Muscle of leg (tissue), 16 donors: ENCODE measurements at places on chromosomes 12 and 14.
A peak's percentile ranks its signal among the peaks of the same experiment; 100 is the strongest.

- no peak for DNase-seq
- no peak overlapping the region for H3K4me3 ChIP-seq
- no peaks in the 10 kb centered on the region for H3K4me1 ChIP-seq
- no peaks in the 10 kb centered on the region for H3K36me3 ChIP-seq
- no peak overlapping the region for H3K27ac ChIP-seq
Observed at GRCh38 chr14:33545696-33546095, 405.2 kb downstream of the EGLN3 start.

DNA sequence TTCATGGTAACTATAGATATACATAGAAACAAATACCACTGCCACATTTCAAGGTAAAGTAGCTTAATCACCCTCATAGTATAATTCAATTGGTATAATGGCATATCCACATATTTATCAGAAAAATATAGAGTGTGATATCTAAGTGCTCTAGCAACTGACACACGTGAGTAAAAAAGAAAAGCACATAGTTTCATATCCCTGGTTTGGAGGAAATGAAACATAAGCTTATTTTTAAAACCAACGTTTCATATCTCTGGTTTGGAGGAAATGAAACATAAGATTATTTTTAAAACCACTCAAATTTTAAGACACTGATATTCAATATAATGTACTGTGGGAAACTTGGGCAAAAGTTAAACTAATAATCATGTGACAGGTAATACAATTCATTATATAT lies 2.1 kb downstream of the OR6C70 start:
- peak; percentile 9 for DNase-seq
- H3K27me3 ChIP-seq: no peaks in the 10 kb centered on the region
- no peaks in the 10 kb centered on the region for H3K36me3 ChIP-seq
- H3K4me3 ChIP-seq: no peak overlapping the region
- H3K4me1 ChIP-seq: no peaks in the 10 kb centered on the region

DNA sequence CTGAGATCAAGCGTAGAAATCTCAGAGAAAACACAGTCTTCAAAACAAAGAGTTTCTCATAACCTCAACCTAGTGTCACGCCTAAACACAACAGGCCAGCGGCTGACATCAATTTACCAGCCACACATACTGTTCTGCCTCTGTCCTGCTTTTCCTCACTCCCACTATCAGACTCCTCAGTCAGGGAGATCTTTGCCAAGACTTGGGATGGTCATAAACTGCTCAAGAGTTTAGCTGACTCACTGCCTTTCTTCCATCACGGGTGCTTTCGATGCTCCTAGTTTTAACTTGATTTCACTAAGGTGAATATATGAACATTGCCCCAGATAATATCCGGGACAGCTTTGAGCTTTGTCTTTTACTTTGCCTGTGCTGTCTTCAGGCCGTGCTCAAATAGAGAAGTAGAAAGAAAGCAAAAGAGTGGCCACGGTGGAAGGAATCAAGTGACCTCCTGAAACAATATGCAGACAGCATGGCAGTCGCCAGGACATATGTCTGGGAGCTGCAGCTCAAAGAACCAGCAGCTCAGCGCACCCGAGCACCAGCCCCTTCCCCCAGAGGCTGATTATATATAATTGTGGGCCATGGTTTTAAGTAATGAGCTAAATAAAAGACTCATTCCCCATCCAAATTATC lies 12.1 kb downstream of the MDM1 start:
- H3K4me1 ChIP-seq: no peaks in the 10 kb centered on the region
- no peak overlapping the region for H3K27ac ChIP-seq
- no peaks in the 10 kb centered on the region for H3K27me3 ChIP-seq
- H3K36me3 ChIP-seq: peaks cover 2% of the 10 kb centered on the region

DNA sequence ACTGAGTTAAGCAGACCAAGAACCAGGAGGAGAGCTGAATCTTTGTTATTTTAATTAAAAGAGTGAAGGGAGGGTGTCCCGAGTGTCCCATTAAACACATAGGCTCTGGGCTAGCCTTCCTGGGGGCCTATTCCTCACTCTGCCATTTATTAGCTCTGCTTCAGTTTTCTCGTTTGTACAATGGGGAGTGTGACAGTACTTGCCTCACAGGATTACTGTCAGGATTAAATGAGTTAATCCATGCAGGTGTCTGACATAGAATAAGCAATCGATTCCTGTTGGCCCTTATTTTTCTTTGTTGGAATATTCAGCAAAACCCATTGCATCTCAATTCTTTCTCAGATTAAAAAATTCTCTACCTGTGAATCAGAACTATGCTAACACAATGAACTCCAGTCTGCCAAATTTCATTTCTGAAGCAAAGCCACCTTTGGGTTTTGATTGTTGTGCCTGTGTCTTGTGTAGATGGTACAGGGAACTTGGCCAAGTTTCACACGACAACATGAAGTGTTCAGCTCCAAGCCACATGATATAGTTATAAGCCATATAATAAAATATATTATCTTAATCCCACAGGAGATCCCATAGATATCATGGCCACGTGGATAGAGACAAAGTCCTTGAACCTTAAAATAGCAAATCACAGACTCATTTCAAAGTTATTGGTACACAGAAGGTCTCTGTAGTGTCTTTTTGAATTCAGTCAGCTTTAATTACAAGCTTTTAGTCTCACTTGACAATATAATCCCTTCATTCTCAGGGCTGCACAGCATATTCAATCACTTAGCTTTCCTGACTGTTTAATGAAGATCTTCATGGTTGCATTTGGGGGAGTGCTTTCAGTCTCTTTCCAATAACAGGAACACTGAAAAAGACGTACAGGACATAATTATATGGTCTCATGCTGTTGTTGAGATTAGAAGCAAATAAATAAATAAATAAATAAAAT lies 34.4 kb upstream of the CRY1 start:
- H3K4me1 ChIP-seq: peaks cover 2% of the 10 kb centered on the region
- H3K27me3 ChIP-seq: peaks cover 2% of the 10 kb centered on the region
- no peak overlapping the region for H3K4me3 ChIP-seq

DNA sequence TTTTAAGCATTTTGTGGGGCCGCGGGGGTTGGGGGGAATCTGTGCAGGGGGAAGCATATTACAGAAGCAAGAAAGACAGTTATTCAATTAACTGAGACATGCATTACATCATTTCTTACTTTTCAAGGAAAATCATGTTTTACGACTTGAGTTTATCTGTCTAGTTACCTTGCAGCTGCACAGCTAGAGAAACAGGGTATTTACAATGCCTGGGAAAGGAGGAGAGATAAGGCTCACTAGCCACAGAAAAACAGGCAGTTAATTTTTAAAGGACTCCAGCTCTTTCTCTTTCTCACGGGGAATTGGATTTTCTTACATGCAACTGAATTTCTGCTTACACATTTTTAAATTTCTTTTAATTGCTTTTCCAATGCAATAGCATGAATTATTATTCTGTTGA lies 22.2 kb downstream of the FCF1 start:
- H3K27me3 ChIP-seq: no peaks in the 10 kb centered on the region
- H3K4me1 ChIP-seq: no peaks in the 10 kb centered on the region
- H3K4me3 ChIP-seq: no peak overlapping the region
- no peak overlapping the region for H3K27ac ChIP-seq
- peaks cover 36% of the 10 kb centered on the region for H3K36me3 ChIP-seq
- DNase-seq: no peak

- no peaks in the 10 kb centered on the region for H3K36me3 ChIP-seq
- H3K4me3 ChIP-seq: no peak overlapping the region
- H3K27ac ChIP-seq: no peak overlapping the region
- no peak for DNase-seq
- H3K27me3 ChIP-seq: no peaks in the 10 kb centered on the region
- no peaks in the 10 kb centered on the region for H3K4me1 ChIP-seq
Observed at GRCh38 chr14:53391631-53392285, 238.6 kb upstream of the DDHD1 start.

DNA sequence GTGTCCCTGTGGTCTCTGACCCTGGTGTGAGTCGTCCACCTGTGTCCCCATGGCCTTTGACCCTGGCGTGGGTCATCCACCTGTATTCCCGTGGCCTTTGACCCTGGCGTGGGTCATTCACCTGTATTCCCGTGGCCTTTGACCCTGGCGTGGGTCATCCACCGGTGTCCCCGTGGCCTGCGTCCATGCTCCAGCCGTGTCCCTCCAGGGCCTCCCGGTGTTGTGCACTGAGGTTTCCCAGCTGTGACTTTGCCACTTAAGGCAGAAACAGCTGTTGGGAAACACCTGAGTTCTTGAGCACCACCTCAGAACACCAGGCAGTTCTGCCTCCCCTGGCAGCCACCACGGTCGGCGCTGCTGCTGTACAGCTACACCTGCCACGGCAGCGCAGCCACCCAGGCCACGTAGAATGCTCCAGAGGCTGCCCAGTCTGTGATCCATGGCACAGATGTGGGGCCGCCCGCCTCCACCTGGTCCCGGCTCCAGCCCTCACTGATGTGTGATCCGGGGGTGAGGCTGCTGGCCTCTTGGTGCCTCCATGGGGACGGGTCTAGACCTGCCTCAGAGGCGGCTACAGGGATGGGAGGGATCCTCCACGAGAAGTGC lies 69.1 kb upstream of the GALNT9 start:
- peaks cover 21% of the 10 kb centered on the region for H3K4me1 ChIP-seq
- H3K4me3 ChIP-seq: no peak overlapping the region
- H3K27me3 ChIP-seq: peaks cover 72% of the 10 kb centered on the region
- no peak for DNase-seq
- H3K36me3 ChIP-seq: no peaks in the 10 kb centered on the region

GRCh38 chr12:73221836-73222235 lies 949.7 kb downstream of the TRHDE start:
- H3K4me1 ChIP-seq: no peaks in the 10 kb centered on the region
- DNase-seq: no peak
- no peak overlapping the region for H3K27ac ChIP-seq

- no peak overlapping the region for H3K27ac ChIP-seq
- H3K4me1 ChIP-seq: no peaks in the 10 kb centered on the region
- no peak overlapping the region for H3K4me3 ChIP-seq
Observed at GRCh38 chr12:28232211-28232928, 42.1 kb downstream of the CCDC91 start.

DNA sequence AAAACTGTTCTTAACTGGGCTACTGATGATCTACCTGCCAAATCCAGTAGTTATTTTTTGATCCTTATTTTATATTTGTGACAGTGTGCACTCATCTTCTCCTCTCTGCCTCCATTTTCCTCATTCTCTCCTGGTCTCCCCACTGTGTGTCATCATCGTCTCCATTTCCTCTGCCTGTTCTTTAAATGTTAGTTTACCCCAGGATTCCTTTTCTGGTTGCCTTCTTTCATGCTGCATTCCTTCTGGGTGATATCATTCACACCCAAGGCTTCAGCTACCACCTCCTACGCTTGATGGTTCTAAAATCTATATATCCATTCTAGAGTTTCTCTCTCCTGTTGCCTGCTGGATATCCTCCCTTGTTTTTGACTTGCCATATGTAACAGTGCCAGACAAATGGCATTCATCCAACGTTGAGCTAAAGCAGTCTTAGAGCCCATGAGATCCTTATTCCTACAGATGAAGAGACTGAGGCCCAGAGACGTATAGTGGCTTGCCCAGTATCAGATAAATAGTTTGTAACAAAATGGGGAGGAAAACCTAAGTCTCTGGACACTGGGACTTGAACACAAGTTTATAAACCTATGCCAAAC lies 109.5 kb downstream of the DIP2B start:
- no peak for DNase-seq
- H3K36me3 ChIP-seq: peaks cover 4% of the 10 kb centered on the region
- H3K27me3 ChIP-seq: no peaks in the 10 kb centered on the region

- H3K36me3 ChIP-seq: no peaks in the 10 kb centered on the region
- peaks cover 4% of the 10 kb centered on the region for H3K4me1 ChIP-seq
- H3K27me3 ChIP-seq: no peaks in the 10 kb centered on the region
- DNase-seq: peak; percentile 89
- H3K27ac ChIP-seq: peak overlapping the region; percentile 76
Observed at GRCh38 chr12:91059211-91059610, 1.4 kb upstream of the KERA start.

DNA sequence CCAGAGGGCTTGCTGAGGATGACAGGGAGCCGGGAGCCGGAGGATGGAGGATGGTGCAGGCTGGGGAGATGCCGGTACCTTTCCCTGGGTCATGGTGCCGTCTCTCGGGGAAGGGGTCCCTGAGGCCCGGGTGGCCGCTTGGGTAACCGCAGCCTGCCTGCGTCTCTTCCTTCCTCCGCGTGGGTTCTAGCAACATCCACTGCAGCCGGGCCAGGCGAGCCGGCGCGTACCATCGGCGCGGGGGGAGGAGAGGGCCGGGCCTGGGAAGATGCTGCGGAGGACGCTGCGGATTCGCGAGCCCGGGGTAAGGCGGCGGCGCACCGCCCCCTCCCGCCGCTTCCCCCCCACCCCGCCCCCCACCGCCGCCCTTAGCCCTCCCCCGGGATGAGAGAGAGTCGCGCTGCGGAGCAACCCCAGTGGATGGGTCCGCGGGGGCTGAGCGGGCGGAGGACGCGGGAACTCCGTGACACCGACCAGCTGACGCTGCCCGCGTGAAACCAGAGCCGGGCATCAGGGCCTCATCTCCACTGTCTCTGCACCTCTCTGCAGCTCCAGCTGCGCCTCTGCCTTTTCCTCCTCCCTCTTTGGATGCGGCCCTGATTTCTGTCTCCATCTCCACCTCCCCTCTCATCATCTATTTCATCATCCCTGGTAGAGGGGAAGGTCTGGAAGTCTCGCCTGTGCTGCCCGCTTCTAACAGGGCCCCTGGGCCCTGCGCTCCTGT lies at the start of gene FAIM2:
Gene FAIM2 (minus strand): TSS at position 201 of the 724 bp plus-strand sequence. CDS start 108 bp downstream, at position 93.
- H3K36me3 ChIP-seq: no peaks in the 10 kb centered on the region
- peaks cover 19% of the 10 kb centered on the region for H3K27me3 ChIP-seq
- peak; percentile 91 for DNase-seq

- H3K36me3 ChIP-seq: no peaks in the 10 kb centered on the region
- H3K27ac ChIP-seq: no peak overlapping the region
- H3K4me1 ChIP-seq: no peaks in the 10 kb centered on the region
- no peaks in the 10 kb centered on the region for H3K27me3 ChIP-seq
Observed at GRCh38 chr14:83994020-83994419, 1535.9 kb upstream of the FLRT2 start.

DNA sequence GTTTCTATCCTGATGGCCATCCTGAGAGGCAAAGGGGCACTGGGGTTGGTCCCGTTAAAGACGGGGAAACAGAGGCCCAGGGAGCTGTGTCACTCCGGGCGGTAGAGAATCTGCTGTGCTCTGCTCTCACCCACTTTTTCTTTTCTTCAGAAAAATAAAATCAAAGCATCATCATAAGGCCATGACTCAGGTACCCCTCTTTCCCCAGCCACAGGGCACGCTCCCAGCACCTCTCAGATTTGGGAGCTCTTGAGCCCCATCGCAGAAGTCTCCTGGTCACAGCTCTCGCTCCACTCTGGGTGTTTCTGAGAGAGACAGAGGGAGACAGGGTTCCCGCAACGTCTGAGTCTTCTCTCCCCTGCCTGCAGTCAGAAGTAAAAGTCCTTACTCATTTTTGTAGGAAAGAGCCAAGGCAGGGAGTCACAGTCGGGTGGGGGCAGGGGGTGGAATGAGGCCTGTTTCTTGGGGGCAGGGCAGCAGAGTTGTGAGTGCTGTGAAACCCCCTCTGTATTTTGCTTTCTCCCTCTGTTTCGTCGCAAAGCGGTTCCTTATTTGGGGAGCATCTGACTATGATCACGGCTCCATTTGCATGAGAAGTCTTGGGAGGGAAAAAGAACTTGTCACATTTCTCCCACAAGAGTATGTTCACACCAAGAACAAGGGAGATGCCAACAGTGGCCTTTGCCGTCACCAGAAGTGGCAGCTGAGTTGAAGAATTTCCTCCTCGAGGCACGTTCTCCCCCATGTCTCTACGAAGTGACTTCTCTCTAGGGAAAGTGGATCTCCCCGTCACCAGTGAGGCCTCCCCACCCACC lies 139.0 kb downstream of the BCL11B start:
- no peak for DNase-seq
- peaks cover 3% of the 10 kb centered on the region for H3K27me3 ChIP-seq
- peaks cover 14% of the 10 kb centered on the region for H3K4me1 ChIP-seq
- no peak overlapping the region for H3K4me3 ChIP-seq
- no peak overlapping the region for H3K27ac ChIP-seq
- H3K36me3 ChIP-seq: no peaks in the 10 kb centered on the region
